Stimulated activated CD8-positive, alpha-beta memory T cell treated with anti-CD3 and anti-CD28 coated beads, Interleukin-7, amount 100 ng/mL, for 1 hour (primary cell): ENCODE measurements at places on chromosomes 5 and 9.

GRCh38 chr5:72518001-72518683 is 10.9 kb upstream of the ZNF366 start:
- no peak for DNase-seq

DNA sequence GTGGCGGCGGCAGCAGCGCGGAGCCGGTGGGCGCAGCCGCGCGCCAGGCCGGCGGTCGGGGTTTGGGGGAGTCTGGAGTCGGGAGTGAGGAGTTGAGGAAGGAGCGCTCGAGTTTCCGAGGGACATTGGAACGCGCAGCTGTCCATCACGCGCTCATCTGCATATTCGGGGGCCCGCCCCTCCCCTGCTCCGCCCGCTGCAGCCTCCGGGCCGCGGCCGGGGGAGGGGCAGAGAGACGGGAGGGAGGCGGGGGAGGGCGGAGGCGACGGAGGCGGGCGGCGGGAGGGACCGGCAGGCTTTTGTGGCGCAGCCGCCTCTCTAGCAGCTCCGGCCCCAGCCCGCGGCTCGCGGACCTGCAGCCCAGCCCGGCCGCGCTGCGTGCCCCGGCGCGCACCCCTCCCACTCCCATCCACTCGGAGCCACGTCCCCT is at the start of gene IRX2:
IRX2 (minus strand) TSS at position 86 of the 430 bp plus-strand sequence. CDS start 264 bp downstream, outside the sequence.
- no peak for DNase-seq

DNA sequence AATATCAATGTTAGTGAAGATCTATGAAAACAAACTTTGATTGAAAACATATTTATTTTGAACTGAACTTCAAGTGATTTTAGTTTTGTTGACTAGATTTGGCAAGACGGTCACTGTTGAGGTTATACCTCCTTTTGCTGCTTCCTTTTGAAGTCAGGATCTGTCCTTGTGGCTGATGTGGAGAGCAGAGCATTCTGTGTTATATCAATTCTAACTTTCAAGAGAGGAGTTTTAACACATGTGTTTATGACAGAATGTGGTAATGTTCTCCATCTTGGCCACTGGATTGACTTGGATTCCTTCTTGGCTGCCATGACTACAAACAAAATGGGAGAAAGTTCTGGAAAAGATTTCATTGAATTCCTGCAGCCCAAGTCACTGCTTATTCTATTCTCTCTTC is 104.0 kb upstream of the ACTBL2 start:
- no peak for DNase-seq

GRCh38 chr9:76528056-76528455 is 69.1 kb downstream of the GCNT1 start:
- DNase-seq = no peak

DNA sequence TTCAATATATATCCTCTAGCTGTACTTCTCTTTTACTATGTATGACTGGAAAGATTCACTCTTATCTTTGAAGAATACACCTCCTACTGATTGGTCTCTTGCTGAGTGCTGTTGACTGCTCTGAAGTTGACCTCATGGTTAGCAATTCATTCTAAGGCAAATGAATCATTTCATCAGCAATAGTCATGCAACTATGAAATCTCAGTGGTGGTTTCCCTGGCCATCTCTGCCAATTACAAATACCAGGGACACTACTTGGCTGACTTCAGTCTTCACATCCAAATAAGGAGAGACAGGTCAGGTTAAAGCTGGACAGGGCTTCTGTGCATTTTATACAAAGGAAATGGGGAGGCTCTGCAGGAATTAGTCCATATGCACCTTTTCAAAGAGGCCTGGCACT is 333.5 kb upstream of the ACTBL2 start:
- no peak for DNase-seq

DNA sequence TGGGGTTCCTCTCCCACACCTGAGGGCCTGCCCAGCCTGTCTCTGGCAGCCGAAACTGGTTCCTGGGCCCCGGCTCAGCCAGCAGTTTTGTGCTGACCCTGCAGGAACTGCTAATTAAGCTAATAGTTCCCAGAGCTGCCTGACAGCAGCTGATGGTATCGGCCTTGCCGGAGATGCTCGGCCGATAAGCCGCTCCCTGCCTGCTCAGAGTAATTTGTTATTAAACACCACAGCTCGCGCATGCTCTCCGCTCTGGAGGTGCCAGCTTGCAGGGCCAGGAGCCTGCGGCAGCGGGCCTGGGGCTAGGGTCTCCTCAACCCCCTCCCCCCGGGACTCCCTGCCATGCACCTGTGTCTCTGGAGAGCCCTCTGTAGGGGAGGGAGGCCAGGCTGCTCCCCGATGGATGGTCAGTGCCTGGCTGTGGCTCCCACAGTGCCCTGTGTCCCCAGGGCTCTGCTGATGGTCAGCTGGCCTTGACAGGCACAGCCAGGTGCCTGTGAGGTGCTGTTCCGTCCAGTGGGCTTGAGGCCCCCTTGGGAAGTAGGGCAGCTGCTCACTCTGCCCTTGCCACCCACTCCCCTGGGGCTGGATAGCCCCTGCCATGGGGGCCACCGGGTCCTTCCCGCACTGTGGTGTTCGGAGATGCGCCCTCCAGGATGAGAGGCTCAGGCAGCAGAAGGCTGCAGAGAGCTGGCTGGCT is 41.7 kb downstream of the RXRA start:
- no peak for DNase-seq

DNA sequence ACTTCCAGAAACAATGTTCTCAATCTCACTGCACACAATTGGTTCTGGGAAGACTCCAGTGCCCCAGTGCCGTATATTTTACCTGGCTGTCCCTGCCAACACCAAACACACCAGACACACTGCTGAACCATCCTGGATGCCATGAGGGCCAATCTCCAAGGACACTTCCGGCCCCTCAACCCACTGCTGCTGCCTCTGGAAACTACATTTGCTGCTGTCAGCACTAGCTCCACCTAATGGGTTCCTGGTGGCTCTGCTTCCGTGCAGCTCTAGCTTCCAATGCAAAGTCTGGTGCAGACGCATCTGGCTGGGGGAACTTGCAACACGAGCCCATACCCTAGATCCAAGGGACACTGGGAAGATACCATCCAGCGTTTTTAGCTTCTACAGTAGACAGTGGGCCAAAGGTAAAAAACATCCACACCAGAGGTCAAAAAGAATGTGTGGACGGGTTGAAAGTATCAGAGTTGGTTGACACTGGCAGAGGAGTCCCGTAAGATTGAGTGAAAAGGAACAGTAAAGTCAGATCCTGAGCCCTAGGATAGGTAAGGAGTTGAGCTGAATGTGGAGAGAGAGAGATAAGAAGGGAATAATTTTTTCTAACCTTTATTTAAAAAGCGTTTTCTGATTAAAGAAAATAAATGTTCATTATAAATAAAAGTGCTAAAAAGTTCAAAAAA is 99.7 kb upstream of the KIF2A start:
- DNase-seq = no peak

DNA sequence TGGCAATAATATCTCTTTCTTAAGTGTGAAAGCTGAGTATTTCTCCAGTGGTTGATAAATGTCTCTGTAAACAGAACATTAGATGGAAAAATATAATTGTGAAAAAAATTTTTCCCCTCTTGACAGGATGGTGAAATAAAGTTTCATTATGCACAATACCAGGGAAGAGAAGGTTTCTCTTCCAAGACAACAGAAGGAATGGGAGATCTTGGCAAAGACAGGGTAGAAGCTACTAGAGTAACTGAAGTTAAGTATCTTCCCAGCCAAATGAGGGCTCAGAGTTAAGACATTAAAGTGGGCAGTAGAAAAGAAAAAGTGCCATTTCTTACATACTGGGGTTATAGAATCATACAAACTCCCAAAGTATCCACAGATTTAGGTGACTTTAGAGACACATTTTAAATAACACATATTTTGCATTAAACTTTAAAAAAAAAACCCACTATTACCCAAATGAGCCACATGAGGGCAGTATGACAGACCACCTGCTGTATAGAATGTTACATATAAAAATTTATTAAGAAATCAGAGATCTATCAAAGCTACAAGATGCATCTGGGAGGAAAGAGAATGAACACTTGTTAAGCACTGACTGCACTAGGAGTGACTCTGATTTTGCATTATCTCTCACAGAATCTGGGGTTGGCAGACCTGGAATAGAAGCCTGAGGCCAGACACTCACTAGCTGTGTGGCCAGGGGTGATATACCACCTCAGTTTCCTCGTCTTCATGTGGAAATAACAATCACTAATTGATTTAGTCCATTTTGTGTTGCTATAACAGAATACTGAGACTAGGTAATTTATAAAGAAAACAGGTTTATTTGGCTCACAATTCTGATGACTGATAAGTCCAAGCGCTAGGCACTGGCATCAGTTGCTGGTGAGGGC is 98.5 kb downstream of the ARSB start:
- no peak for DNase-seq

DNA sequence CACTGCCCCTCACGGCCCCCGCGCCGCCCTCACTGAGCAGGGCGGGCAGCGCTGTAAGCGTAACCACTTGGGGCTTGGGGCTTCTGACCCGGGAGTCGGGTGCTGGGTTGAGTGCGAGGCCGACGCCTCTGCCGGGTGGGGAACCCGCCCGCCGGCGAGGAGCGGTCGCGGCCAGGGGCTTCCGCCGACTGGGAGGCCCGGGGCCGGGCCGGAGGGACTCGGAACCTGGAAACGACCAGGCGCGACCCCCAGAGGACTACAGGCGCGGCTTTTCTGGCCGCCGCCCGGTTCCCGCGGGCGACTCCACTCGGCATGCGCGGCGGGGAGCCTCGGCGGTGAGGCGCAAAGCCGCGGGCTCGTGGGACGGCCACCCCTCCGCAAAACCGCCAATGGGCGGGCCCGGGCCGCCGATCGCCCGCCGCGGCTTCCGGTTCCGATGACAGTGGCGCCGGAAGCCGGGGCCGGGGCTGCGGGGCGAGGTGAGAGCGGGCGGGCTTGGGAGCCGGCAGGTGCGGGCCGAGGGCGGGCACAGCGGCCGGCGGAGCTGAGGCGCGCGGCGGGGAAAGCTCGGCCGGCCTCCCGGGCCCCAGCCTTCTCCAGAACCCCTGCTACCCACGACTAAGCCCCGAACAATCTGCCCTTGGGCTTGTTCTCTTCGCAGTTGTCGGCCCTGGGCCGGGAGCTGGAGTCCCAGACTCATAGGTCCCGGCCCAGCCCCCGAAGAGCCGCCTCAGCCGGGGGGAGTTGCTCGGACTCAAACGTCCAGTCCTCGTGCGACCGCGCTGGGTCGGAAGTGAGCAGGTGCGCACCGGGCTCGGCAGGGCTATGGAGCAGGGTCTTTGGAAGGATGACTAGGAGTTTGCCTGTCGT is at the start of gene RMND5B:
RMND5B (plus strand) TSS at position 439 of the 870 bp plus-strand sequence. CDS start 7,106 bp downstream, outside the sequence.
- DNase-seq = peak; percentile 43

DNA sequence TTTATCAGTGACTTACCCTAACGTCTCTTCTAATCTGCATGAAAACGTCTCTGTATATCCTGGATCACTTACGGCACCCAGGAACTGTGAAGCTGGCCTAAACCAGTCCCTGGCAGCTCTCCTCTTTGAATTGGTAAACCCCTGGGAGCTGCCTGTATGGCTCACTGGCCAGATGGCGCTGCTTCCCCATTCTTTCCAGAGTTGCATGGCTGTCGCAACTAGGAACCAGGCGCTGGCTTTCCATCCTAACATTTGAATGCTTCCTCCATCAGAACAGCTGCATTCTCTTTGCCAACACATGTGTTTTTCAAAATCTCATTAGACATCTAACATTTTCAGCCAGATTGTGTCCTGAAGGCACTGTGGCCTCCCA is 8.0 kb upstream of the PCA3 start:
- DNase-seq = no peak

DNA sequence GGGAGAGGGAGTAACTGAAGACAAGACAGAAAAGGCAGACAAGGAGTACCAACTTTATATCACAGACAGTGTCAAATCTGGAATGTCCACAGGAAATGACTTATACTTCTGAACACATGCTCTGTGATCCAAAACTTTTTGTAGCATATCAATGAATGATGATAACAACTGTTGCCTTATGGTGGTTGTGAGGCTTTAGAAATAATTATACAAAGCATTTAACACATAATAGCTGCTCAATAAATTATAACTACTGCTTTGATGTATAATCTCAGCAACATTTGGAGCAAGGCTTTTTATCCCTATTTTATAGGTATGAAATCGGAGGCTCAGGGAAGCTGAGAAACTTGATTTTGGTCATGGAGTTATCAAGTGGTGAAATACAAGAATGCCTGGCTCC is 3.3 kb upstream of the ASTN2 start:
- no peak for DNase-seq

GRCh38 chr5:171355302-171355724 is 32.3 kb upstream of the NPM1 start:
- DNase-seq = no peak

GRCh38 chr5:178242416-178242815 is 9.8 kb upstream of the PHYKPL start:
- DNase-seq = no peak

DNA sequence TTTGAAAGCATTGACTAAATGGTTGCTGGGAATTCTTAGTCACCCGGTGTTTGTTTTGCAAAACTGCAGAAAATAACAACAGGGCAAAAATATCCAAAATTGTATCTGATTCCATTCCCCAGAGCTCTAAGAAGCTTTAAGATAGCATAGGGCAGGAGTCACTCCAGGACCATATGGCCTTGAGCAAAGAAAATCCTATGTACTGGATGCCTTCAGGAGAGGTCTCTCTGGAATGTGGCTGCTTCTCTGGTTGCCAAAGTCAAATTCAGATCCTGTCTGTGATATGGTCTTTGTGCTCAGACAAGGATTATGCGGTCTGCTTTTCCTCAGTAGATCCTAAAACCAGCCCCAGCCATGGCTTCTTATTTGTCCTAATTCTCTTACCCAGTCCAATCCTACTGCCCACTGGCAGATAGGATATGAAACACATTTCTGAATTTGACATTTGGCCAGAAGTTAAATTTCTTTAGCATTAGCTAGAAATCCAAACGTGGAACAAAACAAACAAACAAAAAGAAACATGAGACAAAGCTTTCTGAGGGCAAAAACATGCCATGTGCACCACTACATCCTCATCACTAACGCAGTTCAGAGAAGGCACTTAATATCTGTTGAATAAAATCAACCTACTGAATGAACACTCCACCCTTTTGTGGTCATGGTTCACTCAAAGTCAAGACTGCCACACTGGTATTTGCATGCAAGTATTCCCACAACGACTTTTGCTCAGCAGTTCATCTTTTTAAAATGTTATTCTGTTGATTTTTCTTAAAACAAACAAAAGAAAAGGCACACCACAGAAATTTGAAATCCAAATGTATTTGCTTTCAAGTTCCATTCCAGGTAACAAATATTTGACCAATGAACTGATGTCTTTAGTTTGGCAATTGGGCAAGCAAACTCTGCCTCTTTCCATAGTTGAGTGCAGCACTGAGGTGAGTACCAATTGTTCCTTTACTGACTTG is 165.7 kb downstream of the TRPM6 start:
- no peak for DNase-seq

DNA sequence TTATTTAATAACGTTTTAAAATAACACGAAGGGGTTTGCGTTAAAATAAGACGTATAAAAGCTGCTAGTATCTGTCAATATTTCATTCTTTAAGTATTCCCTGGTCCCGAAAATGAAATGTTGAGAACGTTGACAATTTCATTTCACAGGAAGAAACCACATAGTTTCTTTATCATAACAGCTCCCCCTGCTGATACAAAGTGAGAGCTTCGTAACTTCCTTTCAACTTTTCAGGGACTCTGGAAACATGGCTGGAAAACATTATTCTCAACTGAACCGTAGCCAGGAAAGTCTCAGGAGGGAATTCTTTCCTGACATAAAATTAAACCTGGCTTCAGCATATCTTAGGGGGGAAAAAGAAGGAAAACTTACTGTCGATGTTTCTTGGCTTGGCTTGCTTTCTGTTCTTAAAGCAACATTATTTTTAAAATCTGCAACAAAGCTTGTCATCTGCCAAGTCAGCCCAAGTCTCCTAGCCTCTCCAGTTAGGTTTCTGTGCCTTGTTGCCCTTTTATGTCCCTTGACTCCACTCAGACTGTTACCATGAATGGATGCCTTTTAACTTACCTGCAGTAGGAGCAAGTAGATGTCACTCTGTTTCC is 122.9 kb upstream of the DAB2 start:
- no peak for DNase-seq
